ENCODE measurements at places on chromosomes 12 and 14.

- no peak for DNase-seq
Observed at GRCh38 chr12:3680919-3681594, 71.9 kb downstream of the CRACR2A start.

- DNase-seq, result no peak
Observed at GRCh38 chr12:108110844-108111243, 18.2 kb upstream of the WSCD2 start.

GRCh38 chr14:64209444-64210131, 84.6 kb downstream of the ESR2 start:
- DNase-seq, result no peak

DNA sequence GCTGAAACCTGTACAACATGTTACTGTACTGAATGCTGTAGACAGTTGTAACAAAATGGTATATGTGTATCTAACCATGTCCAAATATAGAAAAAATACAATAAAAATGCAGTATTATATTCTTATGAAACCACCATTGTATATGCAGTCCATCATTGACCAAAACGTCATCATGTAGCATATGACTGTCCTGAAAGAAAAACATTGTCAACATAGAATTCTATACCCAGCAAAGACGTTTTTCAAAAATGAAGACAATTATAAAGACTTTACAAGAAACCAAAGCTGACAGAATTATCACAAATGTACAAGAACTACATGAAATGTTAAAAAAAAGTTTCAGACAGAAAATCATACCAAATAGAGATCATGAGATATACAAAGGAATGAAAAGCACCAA, 8.1 kb upstream of the GPATCH2L start:
- no peak for DNase-seq

- no peak for DNase-seq
Observed at GRCh38 chr14:42014301-42014700, 407.6 kb downstream of the LRFN5 start.

- no peak for DNase-seq
Observed at GRCh38 chr14:89244720-89245119, 172.3 kb downstream of the FOXN3 start.

DNA sequence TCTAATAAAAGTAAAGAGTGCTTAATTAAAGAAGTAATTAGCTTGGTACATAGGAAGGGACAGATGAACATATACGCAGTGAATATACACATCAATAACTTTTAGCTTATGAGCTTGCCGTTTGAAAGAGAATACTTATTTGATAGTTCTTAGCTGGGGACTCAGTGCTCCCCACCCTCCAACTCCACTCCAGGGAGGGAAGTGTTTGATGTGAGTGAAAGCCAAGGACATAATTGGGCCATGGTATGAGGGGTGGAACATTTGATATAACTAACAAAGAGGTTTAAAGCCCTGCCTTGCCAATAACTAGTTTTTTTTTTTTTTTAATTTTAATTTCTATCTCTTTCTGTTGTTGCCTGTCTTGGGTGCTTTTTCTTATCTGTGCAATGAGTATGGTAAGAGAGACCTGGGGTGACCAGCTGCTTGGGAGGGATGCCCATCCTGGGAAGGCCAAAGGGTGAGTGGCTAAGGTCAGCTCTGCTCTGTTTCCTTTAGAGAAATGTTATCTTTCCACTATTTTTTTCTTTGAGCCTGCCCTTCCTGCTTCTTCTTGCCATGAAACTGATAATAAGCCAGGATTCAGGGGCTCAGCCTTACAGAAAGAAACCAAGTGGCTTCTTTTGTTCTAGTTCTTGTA, 132.8 kb upstream of the CPSF6 start:
- no peak for DNase-seq

GRCh38 chr12:93380480-93381121, 2.9 kb downstream of the NUDT4 start:
- DNase-seq, result no peak

DNA sequence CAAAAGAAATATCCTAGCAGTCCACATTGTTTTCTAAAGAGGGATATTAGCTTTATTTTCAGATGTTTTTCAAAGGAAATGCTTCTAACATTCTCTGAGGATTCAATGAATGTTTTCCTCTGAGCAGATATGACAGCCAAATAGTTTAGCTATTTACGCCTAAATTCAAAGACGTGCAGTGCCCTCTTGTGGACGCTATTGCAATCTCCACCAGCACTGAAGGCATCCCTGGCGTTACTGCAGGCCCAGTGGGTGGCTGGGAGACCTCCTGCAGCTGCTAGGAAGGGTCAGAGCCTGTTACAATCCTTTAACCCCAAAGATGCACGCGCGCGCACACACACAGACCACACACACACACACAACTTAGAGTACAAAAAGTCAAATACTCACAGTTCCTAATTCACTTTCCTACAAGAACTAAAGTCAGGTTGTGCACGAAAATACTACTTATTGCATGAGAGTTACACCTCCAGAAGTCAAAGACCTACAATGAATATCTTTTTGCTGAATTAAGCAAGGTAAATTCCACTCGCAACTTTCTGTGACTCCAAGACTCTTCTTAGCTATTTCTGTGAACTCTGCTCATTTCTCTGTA, 589.3 kb upstream of the TMEM132C start:
- no peak for DNase-seq

DNA sequence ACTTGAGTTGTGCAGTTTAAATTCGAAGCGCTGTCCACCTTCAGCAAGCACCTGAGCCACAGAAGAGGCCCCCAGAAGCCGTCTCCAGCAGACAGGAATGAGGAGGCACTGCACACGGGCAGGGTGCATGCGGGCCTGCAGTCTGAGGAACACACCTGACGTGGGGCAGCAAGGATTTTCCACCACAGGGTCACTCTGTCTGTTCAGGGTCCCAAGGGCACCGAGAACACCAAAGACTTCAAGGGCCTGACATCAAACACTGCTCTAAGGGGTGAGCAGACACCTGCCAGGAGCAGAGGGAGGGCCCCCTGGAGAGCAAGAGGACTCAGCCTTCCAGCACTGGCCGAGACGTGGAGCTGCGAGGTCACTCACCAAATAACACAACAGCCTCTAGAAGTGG, 99.7 kb upstream of the C14orf180 start:
- DNase-seq, result no peak

DNA sequence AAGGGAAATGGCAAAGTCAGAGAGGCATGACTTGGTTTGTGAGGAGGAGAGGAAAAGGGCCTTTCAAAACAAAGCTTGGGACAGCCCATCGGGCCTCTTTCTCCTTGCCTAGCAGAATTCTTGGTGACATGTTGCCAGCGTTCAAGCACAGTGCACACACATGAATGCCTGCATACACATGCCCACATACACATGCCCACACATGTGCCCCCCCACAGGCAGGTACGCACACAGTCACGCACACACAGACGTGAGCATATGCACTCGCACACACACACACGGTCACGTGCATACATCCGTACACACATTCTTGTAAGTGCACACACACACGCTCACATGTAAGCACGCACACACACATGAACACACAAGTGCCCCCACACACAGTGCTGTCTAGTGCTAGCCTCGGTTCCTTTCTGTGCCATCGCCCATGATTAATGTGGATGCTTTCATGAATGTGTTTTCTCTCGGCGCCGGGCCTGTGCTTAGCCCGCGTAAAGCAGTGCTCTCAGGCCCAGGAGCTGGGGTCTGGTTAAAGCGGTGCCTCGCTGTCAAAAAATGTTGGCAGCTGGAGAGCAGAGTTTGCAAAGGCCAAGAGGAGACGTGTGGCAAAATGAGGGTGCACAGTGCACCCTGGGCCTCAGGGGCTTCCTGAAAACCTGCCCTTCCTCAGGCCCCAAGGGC, 328.8 kb upstream of the DIO3 start:
- DNase-seq, result no peak

DNA sequence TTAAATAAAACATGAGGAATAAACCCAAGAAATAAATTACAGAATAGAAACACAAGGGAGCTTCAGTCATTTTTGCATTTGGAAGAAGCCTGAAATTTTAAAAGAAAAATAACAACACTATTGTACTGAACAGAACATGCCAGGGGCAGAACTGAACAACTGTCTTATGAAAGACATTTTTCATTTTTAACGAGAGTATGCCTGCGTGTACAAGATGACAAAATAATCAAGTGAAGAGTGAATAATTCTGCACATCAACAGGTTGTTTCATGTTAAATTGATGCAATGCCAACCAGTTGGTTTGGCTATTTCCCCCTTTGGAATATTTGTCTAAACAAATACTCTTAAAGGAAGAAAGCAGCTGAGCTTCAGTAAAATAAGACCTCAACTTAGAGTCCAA, 103.3 kb upstream of the BTG1 start:
- no peak for DNase-seq

GRCh38 chr14:94893411-94894160, 123.7 kb upstream of the GSC start:
- no peak for DNase-seq

DNA sequence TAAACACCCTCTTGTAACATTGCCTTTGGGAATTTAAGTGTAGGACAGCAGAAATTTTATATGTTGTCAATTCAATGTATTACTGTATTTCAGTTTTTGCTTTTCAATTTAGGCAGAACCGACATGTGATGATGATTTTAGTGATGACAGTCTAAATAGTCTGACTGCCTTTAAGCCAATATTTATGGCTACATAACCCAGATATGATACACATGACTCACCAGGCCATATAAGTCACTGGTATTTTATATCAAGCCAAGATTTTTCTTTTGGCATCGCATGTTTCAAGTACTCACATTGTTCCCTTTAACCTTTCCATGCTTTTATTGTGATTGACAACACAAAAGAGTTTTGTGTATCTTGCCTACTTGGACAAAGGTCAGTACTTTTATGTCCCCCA, 13.6 kb upstream of the PPM1A start:
- no peak for DNase-seq

- no peak for DNase-seq
Observed at GRCh38 chr14:103157969-103158368, 34.7 kb downstream of the TNFAIP2 start.

DNA sequence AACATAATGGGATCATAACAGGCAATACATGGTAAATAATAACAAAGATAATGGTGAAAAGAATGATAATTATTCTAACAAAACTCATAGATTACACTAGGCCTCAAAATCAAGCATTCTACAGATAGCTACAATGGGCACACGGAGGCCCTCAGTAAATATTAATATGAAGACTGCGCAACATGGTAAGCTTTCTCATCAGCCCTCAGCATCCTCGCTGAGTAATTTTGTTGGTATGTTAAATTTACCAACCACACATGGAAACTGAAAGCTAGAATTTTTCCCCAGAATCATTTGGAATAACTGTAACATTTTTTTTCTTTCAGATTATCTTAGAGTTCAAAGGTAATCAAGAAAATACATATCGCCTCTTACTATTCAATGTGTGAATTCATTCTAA, 74.2 kb upstream of the PYGL start:
- DNase-seq, result no peak

- no peak for DNase-seq
Observed at GRCh38 chr14:93160353-93160801, 24.3 kb downstream of the MOAP1 start.

DNA sequence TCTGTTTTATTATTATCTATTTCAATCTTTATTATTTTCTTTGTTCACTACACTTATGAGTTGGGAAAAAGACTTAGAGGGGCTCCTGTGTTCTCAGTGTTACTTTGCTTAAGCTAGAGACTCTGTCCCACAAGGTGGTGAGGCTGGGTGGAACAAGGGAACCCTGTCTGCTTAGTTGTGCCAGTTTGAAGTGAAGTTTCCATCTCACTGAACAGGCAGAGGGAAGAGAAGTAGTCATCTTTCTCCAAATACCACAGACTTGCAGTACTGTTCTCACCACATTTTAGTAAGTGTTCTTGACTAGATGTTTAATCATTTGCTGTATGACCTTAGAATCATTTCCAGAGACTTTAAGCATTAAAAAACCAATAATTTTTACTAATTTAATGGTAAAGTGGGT, 195.7 kb upstream of the NEDD1 start:
- DNase-seq, result no peak

DNA sequence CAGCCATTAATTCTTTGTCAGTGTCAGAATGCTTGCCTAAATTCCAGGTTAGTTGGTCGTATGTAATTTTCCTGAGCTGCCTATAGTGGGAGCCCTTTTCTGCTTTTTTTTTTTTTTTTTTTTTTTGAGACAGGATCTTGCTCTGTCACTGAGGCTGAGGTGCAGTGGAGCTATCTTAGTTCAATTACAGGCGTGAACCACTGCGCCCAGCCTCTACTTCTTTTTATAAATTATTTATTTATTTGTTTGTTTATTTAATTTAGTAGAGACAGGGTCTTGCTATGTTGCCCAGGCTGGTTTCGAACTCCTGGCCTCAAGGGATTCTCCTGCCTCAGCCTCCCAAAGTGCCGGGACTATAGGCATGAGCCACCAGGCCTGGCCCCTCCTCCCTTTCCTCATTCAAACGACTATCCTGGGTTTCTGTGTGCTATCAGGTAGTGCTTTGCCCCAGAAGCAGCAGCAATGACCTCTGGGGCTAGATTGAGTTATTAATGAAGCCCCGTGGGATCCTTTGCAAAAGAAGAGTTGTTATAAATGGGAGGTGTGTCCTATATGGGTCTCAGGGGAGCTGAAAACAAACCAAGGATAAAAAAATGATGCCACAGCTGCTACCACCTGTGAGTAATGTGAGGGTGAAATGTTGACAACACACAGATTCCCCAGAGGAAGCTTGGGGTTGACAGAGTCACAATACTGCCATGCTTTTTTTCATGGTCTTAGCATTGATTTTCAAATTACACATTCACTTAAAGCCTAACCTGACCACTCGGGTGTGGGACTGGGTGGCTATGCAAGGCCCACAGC, 34.6 kb upstream of the NFKBIA start:
- DNase-seq, result no peak

GRCh38 chr12:53701518-53702264, 25.6 kb downstream of the CALCOCO1 start:
- DNase-seq, result no peak

GRCh38 chr14:87935081-87935828, 57.7 kb downstream of the GALC start:
- DNase-seq, result no peak
